CD4-positive, alpha-beta T cell (primary cell): ENCODE measurements at places on chromosomes 6 and 20. TPM values are rescaled to one million over a fixed set of nuclear protein-coding genes. Genes with fewer than 3 reads are reported as not detected.

The PI3 gene
- total RNA-seq: not detected

The ADGRF5 gene
- not detected for total RNA-seq

The CFAP61 gene
- total RNA-seq: not detected

The ABCC10 gene
- total RNA-seq: 35.7 TPM

The CLVS2 gene
- total RNA-seq: not detected

The HSF2 gene
- total RNA-seq: 41.8 TPM

The CLPSL2 gene
- not detected for total RNA-seq

The SLC35D3 gene
- not detected for total RNA-seq

DNA sequence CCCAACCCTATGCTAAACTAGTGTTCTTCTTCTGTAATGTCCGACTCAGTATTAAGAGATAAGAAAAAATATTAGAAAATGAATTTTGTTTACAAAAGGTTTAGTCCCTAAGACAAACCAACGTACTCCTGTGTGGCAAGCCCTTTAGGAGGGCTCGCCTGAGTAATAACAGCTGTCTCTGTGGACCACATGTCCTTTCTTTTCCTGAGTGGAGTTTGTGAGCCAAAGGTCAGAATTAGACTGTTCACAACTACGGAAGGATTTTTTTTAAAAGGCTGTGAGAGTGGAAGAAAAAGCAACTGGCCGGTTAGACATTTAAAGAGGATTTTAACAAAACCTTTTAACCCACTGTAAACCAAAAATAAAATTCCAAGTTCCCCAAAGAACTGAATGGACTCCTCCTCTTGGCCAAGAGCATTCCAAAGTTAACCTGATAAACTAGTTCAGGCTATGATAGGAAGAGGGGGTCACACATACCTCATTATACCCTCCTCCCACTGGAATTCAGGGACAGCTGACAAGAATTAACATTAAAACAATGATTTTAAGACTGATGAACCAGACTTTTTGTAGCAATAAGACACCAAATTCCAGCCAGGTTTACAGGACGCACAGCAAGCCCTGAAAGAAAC, 43.5 kb downstream of the FAM184A start:
- no peak for DNase-seq
- H3K36me3 ChIP-seq: no peaks in the 10 kb centered on the region
- H3K27me3 ChIP-seq: no peaks in the 10 kb centered on the region
- H3K4me3 ChIP-seq: no peak overlapping the region

DNA sequence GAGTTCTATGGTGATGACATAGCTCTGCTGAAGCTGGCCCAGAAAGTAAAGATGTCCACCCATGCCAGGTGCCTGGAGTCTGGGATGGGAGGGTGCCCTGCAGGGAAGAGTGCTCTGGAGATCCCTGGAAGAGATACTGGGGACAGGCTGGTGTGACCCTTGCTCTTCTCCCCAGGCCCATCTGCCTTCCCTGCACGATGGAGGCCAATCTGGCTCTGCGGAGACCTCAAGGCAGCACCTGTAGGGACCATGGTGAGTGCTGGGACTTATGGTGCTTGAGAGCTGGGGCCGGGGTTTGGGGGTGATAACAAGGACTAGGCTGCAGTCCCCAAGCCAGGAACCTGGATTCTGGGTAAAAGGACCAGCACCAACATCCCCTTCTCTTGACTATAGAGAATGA, 2.2 kb upstream of the CFB start:
- no peak for DNase-seq
- no peaks in the 10 kb centered on the region for H3K36me3 ChIP-seq
- H3K27ac ChIP-seq: no peak overlapping the region
- no peaks in the 10 kb centered on the region for H3K4me1 ChIP-seq
- peaks cover 4% of the 10 kb centered on the region for H3K27me3 ChIP-seq
- H3K4me3 ChIP-seq: no peak overlapping the region

GRCh38 chr6:28537509-28538140, 11.9 kb downstream of the GPX5 start:
- H3K27me3 ChIP-seq: peaks cover 20% of the 10 kb centered on the region
- H3K36me3 ChIP-seq: no peaks in the 10 kb centered on the region
- DNase-seq: peak; percentile 70
- H3K27ac ChIP-seq: no peak overlapping the region
- peaks cover 5% of the 10 kb centered on the region for H3K4me1 ChIP-seq
- H3K4me3 ChIP-seq: peak overlapping the region; percentile 15

DNA sequence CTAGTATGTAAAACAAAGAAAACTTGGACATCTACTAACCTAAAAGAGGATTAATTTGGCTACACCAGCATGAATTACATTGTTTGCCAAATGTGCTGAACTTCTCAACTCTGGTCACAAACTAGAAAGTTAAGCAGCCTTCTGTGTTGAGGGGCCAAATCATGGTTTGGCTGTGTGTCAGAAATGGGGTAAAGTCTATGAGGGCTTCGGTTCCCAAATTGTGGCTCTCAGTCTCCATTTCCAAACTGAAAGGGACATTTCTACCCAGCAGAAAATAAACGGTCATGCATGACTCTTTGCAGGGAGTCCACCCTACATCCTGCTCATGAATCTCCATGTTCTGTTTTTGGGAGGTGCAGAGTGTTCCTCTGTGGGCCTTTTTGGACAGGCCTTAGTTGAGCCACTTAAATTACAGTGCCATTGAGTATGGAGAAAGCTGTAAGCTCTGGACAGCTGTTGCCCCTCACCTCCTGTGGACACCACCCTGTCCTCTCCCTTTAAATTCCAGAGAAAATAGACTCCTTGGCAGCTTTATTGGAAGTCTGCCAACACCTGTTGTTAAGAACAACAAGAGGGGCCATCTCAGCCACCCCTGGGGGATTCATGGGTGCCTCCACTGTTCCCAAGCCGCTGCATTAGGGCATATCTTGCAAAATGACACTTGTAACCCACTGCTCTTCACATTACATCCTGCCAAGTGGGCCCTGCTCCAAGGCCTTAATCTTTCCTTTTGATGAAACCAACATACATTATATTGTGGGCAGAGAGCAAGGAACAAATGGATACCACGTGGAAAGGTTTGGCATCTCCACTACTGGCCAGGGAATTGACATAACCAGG, 27.5 kb upstream of the SNRPC start:
- DNase-seq: no peak
- H3K4me1 ChIP-seq: no peaks in the 10 kb centered on the region
- no peaks in the 10 kb centered on the region for H3K36me3 ChIP-seq
- H3K4me3 ChIP-seq: no peak overlapping the region

GRCh38 chr6:548091-548490, 108.8 kb downstream of the HUS1B start:
- DNase-seq: no peak
- no peaks in the 10 kb centered on the region for H3K27me3 ChIP-seq
- H3K4me3 ChIP-seq: no peak overlapping the region
- no peak overlapping the region for H3K27ac ChIP-seq
- H3K36me3 ChIP-seq: peaks cover 31% of the 10 kb centered on the region

DNA sequence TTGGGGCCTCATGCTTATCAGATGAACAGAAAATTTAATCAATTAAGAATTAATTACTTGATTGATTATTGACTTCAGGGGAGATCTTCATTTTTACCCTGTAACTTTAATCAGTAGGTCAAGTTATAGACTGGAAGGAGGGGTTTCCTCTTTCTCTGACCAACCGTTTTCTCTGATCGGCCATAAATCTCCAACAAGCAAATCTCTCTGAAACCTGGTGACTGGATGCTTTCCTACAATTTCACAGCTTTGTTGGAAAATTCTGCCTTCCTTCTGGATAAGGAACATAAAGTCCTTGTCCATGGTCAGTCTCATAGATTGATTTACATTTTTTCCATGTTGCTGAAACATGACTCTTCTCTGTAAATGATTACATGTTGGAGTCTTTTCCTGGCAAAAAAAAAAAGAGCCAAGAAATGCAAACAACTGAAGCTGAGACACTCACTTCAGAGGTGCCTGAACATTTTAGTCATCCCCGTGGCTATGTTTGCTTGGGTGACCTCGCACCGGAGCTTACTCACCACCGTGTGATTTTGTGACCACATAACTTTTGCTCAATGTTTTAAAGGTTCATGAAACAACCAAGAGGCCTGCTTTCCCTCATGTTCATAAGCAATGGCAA, 31.0 kb downstream of the IRF4 start:
- H3K27me3 ChIP-seq: no peaks in the 10 kb centered on the region
- no peak overlapping the region for H3K27ac ChIP-seq
- no peaks in the 10 kb centered on the region for H3K4me1 ChIP-seq
- peak; percentile 36 for DNase-seq
- no peak overlapping the region for H3K4me3 ChIP-seq

- H3K27ac ChIP-seq: no peak overlapping the region
- no peak for DNase-seq
- H3K27me3 ChIP-seq: no peaks in the 10 kb centered on the region
- H3K4me3 ChIP-seq: no peak overlapping the region
- no peaks in the 10 kb centered on the region for H3K36me3 ChIP-seq
These were observed 153.3 kb downstream of the ZDHHC14 start for GRCh38 chr6:157534134-157534871.
